ENCODE measurements at places on chromosomes 1 and 21.

GRCh38 chr21:42939582-42940413 lies 14.4 kb upstream of the ERVH48-1 start:
- DNase-seq: no peak

DNA sequence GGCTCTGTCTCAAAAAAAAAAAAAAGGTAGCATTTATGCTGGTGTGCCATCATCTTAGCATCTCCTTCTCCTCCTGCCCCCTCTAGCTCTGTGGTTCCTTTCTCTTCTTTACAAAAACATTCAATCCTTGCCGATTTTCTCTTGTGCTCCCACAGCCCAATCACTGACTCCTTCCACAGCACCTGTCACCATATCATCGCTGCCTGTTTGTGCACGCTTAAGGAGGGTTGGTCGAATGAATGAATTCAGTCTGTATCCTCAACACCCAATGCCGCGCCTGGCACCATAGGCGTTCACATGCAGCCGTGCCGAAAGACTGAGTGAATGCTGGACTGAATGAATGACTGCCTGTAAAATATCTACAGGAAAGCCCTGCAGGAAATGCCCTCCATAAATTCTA lies 7.9 kb downstream of the RNU5D-1 start:
- no peak for DNase-seq

GRCh38 chr1:221263831-221264767 lies 384.9 kb downstream of the HLX start:
- DNase-seq: peak; percentile 94

GRCh38 chr1:157652859-157653493 lies 47.6 kb downstream of the FCRL3 start:
- no peak for DNase-seq

DNA sequence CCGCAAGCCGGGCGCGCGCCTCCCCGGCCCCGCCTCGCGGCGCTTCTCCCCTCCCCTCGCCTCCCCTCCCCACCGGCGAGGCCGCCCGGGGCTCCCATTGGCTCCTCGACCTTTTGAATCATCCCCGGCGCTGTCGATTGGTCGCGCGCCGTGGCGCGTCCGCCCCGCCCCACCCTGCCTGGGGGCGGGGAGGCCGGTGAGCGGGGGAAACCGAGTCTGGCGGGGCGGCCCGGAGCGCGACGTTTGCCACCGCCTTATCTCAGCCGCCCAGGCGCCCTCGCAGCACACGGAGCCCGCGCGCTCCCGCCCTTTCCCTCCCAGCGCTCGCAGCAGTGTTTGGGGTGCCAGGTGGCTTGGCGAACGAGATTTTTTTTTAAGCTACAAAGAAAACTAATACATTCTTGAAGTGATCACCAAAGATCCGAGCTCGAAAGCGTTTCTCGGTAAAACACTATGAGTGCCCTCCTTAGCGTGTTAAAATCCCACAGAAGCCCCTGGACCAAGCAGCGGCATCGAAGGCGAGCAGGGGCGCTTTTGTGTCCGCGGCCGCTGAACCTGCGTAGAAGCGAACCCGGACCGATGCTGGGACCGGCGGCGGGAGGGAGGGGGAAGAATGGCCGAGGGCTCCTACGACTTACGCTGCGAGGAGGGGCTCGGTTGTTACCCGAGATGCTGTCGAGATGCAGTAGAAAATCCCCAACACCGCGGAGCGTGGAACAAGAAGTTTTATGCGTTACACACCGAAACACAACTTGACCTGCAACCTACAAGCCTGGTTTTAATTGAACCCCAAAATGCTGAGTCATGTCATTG lies 436 bp upstream of the LBR start:
- peak; percentile 99 for DNase-seq
